AML-193 (cell line): ENCODE measurements at places on chromosomes 16 and 17.

DNA sequence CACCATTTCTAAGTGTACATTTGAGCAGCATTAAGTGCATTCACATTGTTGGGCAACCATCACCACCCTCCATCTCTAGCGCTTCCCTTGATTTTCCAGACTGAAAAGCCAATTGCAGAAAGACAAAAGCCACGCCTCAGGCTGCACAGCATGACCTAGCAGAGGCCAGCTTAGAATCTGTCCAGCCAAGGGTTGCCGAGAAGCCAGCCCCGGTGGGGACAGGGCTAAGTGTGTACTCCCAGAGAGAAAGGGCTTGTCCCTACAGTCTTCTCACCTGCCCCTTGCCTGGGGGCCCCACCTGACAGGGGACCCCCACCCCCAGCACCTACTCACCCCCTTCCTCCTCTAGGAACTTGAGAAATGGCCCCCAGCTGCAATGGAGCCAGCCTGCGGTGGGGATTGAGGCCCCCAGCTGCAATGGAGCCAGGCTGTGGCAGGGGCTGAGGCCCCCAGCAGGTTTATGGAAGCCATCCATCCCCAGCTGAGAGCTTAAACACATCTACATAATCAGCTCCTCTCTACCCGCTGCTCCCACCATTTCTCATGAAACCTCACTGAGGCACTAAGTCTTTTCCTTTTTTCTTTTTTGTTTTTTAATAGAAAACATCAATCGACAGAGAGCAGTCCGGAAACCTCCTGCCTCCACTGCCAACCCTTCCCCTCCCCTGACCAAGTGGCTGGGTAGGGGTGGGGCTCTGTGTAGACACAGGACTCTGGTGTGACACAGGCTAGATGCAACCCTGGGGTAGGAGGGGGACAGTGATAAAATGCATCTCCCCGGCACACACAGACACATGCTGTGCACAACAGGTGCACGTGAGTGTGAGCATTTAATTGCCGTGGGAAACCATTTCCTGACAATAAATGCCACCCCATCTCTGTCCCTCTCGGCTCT is 77.9 kb downstream of the CCT6B start:
- no peak for DNase-seq

- no peak for DNase-seq
Measured at GRCh38 chr17:75126954-75127353, 4.6 kb downstream of the NT5C start.

- no peak for DNase-seq
Measured at GRCh38 chr16:79599837-79600637, 500 bp downstream of the MAF start.

- no peak for DNase-seq
Measured at GRCh38 chr17:41913798-41914197, 5.0 kb downstream of the ACLY start.

DNA sequence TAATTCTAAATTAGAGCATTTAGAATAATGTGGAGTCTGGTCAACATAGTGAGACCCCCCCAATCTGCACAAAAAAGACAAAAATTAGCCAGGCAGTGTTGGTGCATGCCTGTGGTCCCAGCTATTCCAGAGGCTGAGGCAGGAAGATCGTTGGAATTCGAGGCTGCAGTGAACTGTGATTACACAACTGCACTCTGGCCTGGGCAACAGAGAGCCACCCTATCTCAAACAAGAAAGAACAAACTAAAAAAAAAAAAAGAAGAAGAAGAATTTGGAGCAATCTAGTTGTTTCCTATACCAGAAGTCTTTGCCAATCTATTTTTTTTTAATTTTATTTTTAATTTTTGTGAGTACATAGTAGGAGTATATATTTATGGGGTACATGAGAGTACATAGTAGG is 6.0 kb downstream of the CETP start:
- DNase-seq: no peak

DNA sequence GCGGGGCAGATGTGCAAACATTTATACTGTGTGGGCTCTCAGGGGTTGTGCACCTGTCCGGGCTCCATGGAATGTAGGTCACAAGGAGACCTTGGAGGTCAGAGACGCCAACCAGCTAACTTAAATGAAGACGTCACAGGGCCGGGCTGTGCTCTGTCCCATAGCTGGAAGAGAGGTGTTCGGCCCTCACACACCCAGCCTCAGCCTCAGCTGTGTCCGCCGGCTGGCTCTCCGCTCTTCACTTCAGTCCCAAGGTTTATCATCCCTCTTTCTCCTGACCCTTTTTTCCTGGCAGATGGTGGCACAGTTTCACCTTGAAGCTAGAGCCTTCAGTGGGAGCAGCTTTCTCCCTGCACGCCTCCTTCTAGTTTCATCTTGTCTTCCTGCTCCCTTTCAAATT is 6.0 kb upstream of the RBFOX3 start:
- no peak for DNase-seq

- DNase-seq: no peak
Measured at GRCh38 chr17:48928876-48929811, 15.5 kb downstream of the SNF8 start.

GRCh38 chr16:14004031-14004728 is 66.9 kb upstream of the MRTFB start:
- no peak for DNase-seq

DNA sequence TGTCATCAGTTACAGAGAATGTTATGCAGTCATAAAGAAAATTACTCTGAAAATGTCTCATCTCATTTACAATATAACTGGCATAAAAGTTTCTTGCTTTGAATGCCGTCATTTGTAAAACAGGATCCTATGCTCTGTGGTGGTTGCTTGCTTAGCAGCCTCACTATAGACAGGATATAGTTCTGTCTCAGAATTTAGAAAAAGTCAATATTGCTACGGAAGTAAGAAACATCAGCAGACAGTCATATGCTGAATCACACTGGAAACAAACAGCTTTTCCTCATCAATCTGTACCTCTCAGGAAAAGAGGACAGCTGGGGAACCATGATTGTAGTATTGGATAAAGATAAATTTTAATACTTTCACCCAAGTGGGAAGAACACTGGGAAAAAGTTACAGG is 105.5 kb downstream of the MYO1D start:
- no peak for DNase-seq

DNA sequence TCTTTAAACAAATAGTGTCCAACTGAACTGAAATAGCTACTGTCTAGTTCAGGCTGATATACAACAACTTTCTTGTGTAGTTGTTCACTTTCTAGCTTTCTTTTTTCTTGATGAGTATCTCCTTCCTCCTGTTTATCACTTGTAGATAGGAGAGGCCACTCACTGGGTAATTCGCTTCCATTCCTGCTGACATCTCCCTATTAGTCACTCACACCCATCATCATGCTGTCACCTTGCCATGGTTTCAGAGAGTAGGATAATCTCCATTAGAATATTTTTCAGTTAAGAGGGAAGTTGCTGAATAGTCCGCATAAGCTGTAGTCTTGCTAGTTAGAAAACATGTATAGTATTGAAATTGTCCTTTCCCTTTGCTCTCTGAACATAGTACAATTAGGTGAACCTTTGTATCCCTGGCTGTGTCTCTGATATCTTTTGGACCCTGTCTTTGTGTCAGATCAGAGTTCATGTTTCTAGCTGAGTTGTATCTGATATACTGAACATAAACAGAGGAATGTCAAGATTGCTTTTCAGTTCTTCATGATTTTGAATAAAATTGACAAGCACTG is 64.4 kb upstream of the RASL10B start:
- no peak for DNase-seq

GRCh38 chr16:51559901-51560300 is 408.8 kb upstream of the SALL1 start:
- no peak for DNase-seq

DNA sequence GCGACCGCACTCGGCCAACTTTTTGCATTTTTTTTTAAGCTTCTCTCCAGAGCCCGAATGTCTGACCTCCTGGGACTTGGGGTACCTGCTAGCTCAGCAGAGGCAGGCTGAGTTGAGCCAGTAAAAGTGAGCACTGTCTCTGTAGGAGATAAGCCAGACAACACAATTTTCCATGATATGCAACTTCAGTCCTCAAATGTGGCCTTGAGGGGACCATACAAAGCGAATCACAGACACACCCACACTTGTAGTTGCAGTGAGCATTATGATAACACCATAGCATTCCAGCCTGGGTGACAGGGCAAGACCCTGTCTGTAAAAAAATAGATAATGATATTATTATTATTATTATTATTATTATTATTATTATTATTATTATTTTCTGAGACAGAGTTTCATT is 2.6 kb downstream of the DPEP2 start:
- no peak for DNase-seq

DNA sequence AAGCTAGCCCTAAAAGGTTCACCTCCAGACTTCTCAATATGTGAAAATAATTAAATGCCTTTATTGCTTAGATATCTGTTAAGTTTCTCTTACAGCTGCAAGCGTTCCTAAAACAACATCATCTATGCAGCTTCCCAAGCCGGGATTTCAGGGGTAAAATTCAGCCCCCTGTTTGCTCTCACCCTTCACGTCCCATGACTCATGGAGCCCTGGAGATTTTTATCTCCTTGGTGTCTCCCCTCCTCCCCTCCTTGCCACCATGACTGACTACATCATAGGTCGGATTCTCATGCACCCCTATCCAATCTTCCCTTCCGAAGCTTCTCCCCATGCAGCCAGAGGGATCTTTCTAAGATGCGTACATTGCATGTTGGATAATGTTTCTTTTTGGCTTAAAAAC is 21.0 kb upstream of the CACNG4 start:
- no peak for DNase-seq

DNA sequence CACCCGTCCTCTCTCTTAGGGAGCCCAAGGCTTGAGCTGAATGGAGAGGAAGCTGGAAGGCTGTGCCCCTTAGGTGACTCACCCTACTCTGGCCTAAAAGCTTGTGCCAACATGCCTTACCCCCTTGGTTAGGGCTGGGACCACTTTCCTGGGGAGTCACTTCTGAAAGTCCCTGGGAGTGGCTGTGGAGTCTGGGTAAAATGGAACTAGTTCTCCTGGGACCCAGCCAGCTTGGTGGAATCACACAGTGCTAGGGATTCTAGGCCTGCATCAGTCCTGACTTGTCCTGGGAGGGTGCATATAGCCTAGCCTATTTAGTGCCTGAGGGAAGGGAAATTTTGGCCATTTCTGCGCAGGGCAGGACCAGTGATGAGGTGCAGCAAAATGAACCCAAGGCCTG is 10.5 kb downstream of the MMP28 start:
- DNase-seq: no peak

- no peak for DNase-seq
Measured at GRCh38 chr17:48626245-48627117, at the start of gene HOXB9. TSS of gene HOXB9 (minus strand) at chr17:48626358. CDS start at chr17:48626269, 89 bp downstream.

- no peak for DNase-seq
Measured at GRCh38 chr17:76956846-76957540, 88.8 kb downstream of the MGAT5B start.

- DNase-seq: peak; percentile 91
Measured at GRCh38 chr16:30697264-30698138, 1.5 kb upstream of the SRCAP start.

DNA sequence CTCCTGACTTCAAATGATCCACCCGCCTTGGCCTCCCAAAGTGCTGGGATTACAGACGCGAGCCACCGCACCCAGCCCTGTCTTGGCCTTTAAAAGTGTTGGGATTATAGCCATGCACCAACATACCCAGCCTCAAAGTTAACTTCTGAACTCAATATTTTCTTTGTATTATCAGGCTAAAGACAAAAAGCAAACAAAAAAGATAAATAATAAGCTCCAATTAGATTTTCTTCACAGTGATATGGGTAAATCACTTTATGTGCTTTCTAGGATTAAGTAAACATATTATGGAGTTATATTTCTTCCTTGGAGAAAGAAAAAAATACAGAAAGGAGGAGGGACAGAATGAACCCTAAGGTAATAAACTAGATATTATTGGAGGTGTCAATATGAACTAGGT is 74.3 kb downstream of the FBXL20 start:
- DNase-seq: no peak

DNA sequence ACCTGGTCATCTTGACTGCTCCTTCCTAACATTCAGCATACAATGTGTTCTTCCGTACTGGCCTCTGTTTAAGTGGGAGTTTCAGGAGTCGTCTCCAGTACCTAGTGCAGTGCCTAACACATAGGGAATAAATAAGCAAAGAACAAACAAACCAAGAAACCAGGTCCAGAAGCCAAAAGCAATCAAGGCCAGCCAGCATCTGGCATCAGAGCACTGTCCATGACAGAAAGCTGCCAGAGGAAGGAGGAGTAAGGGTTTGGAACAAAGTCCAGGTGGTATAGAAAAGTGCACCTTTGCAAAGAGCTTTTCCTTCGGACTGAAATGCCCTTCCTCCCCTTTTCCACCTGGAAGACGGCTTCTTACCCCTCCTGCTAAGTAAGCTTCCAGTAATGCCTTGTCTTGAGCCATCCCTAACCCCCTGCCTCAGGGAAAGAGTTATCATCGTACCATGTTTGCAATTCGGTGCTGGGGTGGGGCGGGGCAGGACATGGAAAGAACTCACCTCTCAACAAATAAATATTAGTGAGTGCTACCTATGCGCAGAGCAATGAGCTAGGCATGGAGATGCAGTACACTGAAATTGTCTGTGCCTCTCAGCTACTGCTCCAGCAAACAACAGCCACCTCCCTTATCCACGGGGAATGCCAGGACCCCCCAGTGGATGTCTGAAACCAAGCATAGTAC is 47.6 kb downstream of the C17orf67 start:
- no peak for DNase-seq

- DNase-seq: no peak
Measured at GRCh38 chr17:37710344-37710886, 34.4 kb downstream of the HNF1B start.

- no peak for DNase-seq
Measured at GRCh38 chr16:65991149-65991701, 375.3 kb upstream of the CDH5 start.

GRCh38 chr17:38926293-38927070 is 1.1 kb downstream of the LASP1NB start:
- DNase-seq: peak; percentile 99

DNA sequence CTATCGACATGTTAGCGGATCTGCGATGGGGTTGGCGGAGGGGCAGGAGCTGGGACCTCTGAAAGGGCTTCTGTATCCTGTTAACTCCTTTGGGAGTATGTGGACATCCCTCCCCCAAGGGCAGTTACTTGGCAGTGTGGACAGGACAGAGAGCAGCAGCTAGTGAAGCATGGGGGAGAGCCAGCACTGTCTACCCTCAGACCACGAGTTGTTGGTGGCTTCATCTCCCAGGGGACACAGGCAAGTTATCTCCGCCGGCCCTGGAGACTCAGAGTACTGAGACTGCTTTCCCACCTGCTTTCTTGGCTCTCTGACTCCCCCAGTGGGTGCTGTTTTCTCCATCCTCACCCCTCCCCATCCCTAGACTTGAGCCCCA is 5.3 kb upstream of the GFAP start:
- DNase-seq: no peak

DNA sequence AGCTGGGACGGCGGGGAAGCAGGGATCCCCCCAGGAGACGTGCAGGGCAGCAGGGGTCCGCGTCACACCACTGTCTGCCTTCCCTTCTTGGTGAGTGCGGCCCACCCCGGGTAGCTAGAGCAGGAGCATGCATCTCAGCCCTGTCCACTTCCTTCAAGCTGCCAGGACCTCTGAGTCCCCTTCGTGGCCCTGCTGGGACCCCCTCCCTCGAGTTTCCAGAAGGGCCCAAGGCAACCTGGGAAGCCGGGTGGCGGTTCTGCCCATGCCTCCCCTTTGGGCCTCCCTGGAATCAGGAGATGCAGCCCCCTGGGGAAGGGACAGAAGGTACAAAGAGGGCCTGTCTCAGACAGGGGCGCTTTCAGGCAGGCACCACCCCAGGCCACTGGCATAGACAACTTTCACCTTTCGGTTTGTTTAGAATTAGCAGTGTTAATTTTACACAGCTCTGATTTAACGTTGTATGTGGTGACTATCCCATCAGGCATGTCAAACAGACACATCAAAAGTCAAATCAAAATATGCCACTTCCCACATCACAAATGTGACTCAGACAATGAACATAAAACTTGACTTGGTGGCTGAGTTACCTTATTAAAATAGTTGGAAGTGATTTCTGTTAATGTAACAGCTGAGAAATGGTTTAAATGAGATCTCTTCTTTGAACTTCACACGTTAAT is 94.5 kb upstream of the METRNL start:
- DNase-seq: no peak
